ENCODE measurements at places on chromosomes 4 and X.

DNA sequence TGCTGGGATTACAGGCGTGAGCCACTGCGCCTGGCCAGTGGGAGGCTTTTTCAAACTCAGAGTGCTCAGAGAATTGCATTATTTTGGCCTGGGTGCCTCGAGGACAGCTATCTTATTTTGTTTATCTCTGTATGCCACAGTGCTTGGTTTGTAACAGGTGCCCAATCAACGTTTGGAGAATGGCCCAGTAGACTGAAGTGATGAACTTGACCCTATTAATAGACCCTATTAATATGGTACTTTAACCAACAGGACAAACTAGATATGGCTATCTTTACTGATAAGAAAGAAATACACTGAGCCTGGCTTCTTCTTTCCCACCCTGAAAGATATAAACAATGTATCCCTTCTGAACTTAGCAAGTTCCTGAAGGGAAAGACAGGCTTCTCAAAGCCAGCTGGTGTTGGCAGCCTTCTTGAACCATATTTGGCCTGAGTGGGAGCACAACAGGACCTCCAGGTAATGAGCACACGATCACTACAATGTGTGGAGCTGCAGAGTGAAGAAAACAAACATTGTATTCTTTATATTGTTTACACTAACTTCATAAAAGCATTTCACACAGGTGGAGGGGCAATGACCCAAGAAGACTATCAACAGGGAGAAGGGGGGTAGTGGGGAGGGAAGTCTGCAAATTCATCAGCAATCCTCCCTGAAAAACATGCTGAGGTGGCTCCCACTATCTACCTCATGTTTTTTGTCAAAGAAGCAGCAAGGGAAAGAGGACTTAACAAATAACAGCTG is 41.7 kb downstream of the PRPS1 start:
- no peak for DNase-seq

DNA sequence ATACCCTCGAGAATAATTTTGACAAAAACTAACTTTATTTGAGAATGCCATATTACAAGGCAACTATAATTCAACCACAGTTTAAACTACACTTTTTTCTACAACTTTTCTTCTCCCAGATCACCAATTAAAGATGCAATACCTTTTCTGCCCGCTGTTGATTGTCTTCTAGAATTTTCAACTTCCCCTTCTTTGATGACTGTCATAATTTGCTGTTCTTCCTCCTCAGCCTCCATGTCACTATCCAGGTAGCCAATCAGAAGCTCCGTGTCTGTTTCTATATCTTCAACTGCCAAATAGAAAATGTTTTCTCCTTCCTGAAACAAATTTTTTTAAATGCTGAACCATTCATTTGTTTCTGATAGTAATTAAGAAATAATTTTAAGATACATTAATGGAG is 101.5 kb downstream of the PRDM5 start:
- no peak for DNase-seq

DNA sequence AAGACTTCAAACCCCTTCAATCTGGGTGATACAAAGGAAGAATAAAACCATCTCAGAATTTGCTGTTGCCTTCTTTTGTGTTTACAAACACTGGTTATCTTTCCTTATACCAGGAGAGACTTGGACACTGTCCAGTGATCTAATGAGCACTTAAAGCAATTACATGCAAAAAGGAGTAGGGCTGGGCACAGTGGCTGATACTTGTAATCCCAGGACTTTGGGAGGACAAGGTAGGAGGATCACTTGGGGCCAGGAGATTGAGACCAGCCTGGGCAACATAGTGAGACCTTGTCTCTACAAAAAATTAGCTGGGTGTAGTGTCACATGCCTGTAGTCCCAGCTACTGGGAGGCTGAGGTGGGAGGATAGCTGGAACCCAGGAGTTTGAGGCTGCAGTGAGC is 95.7 kb upstream of the DRD5 start:
- no peak for DNase-seq

GRCh38 chr4:54746218-54746617 is 88.5 kb downstream of the KIT start:
- no peak for DNase-seq

GRCh38 chr4:165663411-165663810 is 209.6 kb upstream of the TLL1 start:
- DNase-seq = no peak

DNA sequence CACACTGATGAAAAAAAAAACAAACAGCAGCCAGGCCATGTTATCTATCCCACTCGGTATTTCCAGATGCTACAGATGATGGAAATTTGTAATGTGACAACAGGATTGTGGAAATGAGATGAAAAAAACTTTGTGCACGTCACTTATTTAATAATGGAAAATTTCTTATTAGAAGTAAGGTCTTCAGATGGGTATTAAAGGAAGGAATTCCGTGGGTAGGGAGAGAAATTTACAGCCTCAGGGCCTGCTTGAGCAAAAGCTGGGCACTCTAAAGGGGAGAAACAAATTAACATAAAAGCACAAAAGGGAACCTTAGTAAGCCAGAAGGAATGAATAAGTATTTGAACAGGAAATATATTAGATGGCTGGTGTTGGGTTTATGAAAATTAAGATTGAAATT is 4.2 kb upstream of the PKD2 start:
- DNase-seq = no peak

DNA sequence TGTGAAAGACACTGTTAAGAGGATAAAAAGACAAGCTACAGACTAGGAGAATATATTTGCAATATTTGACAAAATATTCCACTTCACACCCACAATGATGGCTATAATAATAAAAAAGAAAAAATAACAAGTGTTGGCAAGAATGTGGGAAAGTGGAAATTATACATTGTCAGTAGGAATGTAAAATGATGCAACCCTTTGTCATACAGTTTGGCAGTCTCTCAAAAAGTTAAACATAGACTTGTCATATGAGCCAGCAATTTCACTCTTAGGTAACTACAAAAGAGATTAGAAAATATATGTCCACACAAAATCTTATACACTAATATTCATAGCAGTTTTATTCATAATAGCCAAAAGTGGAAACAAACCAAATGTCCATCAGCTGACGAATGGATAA is 5.2 kb upstream of the RADX start:
- DNase-seq = no peak

- no peak for DNase-seq
These were observed 186.2 kb downstream of the LARP7 start for GRCh38 chr4:112823156-112823555.
